ENCODE measurements at places on chromosomes 4 and X.

DNA sequence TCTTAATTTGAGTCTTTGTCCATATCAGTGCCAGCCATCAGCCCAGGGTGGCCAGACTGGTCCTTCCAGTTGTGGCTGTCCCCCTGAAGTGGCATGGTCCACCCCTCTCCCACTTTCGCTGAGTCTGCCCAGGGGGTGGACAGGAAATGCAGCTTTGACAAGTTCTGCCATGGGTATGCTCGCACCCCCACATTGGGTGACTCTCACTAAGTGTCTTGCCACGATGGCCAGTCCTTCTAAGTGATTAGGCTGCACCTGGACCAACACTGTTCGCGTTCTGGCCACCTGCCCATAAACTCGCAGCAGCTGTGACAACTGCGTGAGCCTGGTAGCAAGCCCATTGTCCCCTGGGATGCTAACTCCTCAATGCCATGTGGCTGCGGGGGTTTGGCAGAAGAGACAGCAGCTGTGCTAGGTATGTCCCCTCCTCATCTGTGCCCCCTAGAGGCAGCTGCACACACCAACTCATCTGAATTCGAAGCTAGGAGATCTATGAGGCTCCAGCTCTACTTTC is 10.0 kb upstream of the LNX1 start:
- peak; percentile 49 for DNase-seq

- DNase-seq, result peak; percentile 78
These were observed 49.5 kb downstream of the CD99L2 start for GRCh38 chrX:150848914-150849365.

DNA sequence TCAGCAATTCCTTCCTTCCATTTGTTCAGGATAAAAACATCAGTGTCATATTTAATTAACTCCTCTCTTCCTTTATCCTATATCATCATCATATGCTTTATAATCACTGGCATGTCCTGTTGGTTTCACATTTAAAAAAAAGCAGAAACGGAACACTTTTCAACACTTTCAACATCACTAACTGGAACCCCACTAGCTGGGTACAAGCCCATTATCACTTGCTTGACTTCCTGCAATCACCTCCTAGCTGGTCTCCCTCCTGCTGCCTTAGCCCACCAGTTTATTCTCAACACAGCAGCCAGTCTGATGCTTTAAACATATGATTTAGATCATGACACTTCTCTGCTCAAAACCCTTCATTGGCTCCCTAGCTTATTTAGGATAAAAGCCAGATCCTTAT is 116.4 kb upstream of the LSM6 start:
- no peak for DNase-seq

- no peak for DNase-seq
These were observed 25.2 kb downstream of the BMX start for GRCh38 chrX:15525664-15526416.

DNA sequence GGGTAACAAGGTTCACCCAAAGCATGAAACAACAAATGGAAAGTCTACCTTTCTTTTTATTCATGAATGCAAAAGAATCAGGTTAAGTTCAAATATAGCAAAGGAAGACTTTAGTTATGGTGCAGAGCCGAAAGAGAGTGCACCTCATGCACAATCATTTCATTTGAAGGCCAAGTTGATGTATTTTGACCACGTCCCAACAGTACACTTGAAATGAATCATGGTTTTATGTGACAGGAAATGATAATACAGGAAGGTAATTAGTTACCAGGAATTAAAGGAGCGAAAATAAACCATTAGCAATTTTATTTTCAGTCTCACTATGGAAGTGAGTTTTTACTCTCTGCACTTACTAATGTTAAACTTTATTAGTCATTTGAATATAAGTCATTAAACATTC is 281.2 kb upstream of the DIAPH2 start:
- no peak for DNase-seq

DNA sequence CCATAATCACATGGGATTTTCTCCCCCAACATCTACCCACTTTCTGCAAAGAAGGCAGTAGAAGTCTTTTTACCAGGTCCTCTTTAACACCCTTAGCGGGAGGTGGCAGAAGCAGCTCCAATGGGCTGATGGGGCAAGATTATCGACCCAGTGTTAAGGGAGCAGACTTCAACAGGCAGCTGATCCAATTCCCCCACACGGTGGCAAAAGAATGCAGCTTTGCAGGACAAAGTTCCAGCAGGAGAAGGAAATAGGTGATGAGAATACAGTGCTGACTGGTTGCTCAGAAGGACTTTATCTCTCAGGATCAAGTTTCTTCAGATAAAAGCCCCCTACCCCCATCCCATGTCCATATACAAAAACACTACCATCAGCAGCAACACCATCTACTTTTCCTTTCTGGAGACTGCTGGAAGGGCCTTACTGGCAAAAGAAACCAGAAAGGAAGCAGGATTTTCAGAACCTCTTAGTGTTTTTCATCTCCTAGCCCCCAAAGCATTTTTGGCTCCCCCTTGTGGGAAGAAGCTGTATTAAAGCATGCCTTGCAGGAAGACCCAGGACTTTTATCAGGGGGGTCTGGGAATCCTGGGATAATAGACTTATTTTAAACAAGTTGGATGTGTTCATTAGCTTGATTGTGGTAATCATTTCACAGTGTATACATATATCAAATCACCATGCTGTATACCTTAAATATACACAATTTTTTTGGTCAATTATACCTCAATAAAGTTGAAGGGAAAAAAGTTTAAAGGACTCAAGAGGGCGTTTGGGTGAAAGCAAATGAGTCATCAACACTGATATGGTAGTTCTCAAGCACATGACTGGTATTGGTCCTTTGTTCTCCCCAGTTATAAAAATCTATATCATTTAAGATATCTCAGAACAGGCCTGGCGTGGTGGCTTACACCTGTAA is 146.4 kb downstream of the GPC3 start:
- no peak for DNase-seq

- DNase-seq, result no peak
These were observed 47.2 kb downstream of the FGFBP1 start for GRCh38 chr4:15891312-15891711.

- DNase-seq, result no peak
These were observed 398.1 kb upstream of the RPS6KA3 start for GRCh38 chrX:20664774-20665173.

DNA sequence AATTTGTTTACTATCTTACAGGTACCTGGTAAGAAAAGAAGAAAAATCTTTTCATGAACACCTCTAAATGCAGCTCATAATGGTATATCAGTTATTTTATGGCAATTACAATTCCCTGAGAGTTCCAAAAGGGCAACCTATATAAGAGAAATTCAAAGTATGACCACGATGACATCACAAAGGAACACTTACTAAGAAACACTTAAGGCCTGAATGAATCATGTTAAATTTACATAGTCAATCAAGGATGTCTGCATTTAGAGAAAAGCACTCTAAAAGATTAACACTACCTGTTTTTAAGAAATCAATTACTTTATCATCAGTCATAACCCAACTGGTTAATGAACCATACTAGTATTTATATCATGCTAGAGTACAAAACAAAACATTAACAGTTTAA is 63.9 kb downstream of the LCORL start:
- DNase-seq, result no peak

DNA sequence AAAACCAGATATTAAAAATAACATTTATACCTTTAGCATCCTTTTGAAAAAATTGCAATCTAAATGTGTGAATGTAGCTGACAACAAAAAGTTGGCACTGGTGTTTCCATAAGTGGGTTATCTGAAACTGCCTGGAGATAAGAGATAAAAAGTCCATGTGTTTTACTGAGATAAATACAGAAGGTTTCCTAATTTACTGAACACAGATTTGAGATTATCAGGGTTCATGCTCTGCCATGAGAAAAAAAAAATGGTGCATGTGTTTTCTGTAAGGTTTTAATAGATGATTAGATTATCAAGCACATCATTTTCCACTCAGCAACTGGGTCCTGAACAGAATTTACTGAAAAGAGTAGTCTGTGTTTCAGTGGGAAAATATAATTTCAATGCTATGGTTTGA is 326.2 kb upstream of the SLIT2 start:
- no peak for DNase-seq

DNA sequence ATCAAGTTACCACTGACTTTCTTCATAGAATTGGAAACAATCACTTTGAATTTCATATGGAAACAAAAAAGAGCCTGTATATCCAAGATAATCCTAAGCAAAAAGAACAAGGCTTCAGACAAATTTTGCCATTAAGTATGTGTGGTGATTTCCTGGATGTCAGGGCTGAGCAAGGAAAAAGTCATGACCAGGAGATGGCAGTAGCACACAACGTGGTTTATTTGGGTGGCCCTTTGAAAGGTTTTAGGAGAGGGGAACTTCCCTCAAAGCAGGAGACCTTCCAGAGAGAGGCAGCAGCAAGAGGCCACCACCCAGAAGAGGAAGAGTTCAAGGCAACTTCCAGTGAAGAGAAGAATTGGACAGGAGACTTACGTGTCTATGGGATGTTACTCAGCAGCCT is 18.1 kb upstream of the ZXDB start:
- DNase-seq, result no peak

- no peak for DNase-seq
These were observed 269.3 kb downstream of the DHX15 start for GRCh38 chr4:24315056-24315455.

GRCh38 chr4:153348006-153348405 is 3.5 kb downstream of the MND1 start:
- DNase-seq, result no peak

DNA sequence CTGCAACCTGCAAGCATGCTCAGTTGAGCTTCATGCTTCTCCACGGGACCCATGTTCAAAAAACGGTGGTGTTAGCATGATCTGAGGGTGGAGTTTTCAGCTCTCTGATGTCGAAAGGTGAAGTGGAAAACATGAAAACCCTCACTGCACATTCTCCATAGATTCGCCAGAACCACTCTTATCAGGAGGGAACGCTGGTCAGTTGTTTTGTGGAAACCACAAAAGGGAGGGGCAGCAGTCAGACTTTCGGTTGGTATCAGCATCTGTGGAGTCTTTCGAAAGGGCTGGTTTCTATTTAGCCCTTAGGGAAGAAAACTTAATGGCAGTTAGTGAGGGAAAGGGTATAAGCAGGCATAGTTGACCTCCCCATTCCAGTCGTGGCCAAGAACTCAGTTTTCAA is 12.6 kb downstream of the PPA2 start:
- DNase-seq, result no peak

DNA sequence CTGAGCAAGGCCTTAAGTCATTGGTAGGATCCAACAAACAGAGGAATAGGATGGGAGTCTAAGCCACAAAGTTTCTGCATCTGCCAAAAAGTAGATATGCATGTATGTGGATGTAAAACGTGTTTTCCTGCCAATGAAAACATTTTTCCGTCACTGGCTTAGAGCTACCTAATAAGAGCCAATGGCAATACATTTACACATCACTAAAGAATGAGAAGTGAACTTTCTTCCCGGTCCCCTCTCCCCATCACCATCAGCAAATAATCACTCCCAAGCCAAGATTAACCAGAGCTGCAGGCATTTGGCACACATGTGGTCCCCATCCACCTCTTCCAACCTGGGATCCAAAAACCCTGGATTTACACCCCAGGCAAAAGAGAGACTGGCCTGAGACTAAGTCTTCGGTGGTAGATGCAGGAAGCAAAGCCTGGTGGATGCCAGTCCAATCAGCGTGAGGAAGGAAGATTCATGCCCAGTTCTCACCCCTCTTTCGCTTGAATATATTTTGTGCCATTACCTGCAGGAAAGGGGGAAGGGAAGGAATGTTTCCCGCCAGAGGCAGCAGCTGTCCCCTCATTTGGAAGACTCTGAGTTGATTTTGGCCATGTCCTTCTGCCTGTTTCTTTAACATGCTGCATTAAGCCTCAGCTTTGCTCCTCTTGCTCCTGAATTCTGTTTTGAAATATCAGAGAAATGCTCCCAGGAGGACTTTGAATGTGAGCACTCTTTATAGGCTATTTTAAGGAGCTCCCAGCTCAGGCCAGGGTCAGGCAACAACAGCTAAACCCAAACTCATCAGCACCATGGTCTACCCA is 131.4 kb downstream of the CHIC2 start:
- DNase-seq, result no peak

DNA sequence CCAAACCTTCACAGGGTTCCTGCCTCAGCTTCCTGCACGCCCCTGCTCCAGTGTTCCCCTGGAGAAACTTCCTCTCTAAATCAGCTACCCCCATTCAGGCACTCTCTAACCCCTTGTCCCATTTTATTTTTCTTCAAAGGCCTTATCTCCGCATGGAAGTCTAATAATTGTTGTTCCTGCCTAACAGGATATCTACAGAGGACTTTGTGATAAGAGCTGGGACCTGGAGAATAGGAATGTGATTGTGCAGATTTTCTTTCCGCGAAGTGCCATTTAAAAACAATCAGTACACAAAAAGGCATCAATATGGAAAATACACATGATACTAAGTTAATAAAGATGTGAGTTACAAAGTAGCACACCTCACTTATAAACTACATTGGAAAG is 32.6 kb downstream of the LDB2 start:
- no peak for DNase-seq

- DNase-seq, result no peak
These were observed at the start of gene CCKAR for GRCh38 chr4:26490111-26490959. CCKAR (minus strand) TSS chr4:26490484; CDS start chr4:26490267, 217 bp downstream.

GRCh38 chrX:100994352-100995281 is 25.1 kb downstream of the ARL13A start:
- no peak for DNase-seq

DNA sequence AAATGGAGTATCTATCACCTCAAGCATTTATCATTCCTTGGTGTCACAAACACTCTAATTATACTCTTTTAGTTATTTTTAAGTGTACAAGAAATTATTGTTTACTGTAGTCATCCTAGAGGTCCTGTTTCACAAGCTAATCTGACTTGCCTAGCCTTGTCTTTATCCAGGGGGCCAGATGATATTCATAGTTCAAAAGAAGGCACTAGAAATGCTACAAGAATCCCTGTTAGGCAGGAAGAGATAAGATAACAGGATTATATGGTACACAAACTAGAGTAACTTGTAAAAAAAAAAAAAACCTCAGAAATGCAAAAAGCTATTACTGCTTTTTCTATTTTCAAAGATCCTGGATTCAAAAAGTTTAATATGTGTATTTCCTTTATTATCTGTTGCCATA is 95.8 kb downstream of the MBNL3 start:
- no peak for DNase-seq

GRCh38 chr4:105474099-105474518 is 247 bp upstream of the PPA2 start:
- DNase-seq, result peak; percentile 92

- peak; percentile 64 for DNase-seq
These were observed at the start of gene SYN1 for GRCh38 chrX:47619486-47620302. SYN1 (minus strand) TSS chrX:47619857; CDS start chrX:47619728, 129 bp downstream.

GRCh38 chr4:84022564-84022963 is 476.5 kb downstream of the NKX6-1 start:
- no peak for DNase-seq

DNA sequence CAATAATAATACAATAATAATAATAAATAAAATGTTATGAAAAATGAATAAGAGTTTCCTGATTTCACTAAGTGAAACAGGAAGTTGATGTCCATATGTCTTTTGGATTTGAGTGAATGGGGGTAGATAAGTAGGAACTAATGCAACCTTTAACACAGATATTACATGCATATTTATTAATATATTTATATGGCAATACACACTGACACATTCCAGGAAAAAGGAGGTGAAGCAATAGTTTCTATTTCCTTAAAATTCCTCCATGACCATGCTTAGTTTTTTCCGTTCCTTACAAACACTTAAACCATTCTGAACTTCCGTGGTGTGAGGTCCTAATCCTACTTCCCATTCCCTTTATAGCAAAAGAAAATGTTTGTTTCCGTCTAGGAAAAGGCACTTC is 48.3 kb downstream of the ATXN3L start:
- DNase-seq, result no peak

- peak; percentile 73 for DNase-seq
These were observed 101.3 kb downstream of the TBL1X start for GRCh38 chrX:9566150-9566621.

Data from left lobe of liver (tissue), 2 donors.